ENCODE measurements at places on chromosomes 11 and 22.

GRCh38 chr11:86160541-86161149, 83.9 kb upstream of the EED start:
- DNase-seq, result no peak

DNA sequence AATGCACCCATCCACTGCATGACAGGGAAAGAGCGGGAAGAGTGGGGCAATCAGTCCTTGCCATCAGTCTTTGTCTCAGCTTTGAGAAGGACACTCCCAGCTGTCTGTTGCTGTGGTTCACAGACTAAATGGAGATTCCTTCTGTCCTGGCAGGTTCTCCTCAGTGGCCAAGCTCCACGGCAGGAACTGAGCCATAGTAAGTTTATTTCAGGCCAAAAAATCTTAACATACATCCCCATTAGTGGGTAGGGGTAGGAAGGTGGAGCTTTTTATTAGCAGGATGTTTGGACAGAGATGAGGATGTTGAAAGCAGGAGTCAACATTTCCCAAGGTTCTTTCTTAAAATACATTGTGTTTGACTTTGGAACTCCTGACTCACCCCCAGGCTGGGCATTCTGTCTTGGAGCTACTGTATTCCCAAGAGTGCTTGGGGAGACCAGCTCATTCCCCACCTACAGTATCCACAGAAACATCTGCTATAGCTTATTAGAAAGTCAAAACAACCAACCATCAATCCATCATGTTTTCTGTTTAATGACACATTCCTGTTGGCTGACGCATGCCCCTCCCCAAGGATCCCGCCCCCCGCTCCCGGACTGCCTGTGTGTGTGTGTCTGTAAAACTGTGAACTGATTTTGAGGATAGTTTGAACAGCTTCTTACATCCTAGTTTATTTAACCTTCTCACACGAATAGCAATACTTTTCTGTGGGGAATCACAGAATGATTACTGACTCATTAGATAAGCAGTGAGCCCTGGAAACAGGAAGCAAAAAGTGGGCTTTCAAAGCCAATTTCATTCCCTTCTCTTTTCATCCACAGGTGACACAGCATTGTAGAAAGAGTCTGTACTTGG, 109.5 kb downstream of the CCDC81 start:
- DNase-seq, result no peak

DNA sequence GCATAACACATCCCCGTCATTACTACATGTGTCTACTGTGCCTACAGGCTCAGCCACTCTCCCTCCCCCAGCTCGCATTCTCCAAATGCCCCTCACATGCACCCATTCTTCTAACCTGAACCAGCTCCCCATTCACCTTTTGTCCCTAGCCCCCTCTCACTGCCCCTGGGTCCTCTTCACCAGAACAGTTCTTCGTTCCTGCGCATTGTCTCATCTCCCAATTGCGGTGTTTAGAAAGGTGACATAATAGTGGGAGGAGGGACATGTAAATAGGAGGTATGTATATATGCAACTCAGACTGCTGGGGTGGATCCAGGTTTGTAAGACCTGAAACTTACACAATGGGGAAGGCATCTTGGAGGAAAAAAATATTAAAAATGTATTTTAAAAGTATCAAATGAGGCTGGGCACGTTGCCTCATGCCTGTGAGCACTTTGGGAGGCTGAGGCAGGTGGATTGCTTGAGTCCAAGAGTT, 4.7 kb upstream of the VSIG2 start:
- DNase-seq, result no peak

GRCh38 chr22:29313576-29314466, 1.7 kb downstream of the RASL10A start:
- no peak for DNase-seq

DNA sequence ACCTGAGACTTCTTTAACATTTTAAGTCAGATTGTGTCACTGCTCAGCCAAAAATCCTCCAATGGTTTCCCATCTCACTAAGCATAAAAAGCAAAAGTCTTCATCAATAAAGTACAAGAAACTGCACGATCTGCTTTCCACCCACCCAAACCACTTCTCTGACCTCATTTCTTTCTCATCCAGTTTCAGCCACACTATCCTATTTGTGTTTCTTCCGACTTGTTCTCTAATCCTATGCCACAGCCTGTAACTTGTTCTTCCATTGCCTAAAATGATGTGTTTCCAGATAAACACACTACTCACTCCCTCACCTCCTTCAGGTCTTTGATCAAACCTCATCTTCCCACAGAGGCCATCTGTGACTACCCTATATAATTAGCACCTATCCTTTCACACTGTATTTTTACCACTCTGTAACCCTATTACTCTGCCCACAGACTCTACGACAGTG, 28.4 kb downstream of the ARHGAP32 start:
- no peak for DNase-seq

GRCh38 chr11:27100534-27100933, 59.9 kb downstream of the BBOX1 start:
- no peak for DNase-seq

DNA sequence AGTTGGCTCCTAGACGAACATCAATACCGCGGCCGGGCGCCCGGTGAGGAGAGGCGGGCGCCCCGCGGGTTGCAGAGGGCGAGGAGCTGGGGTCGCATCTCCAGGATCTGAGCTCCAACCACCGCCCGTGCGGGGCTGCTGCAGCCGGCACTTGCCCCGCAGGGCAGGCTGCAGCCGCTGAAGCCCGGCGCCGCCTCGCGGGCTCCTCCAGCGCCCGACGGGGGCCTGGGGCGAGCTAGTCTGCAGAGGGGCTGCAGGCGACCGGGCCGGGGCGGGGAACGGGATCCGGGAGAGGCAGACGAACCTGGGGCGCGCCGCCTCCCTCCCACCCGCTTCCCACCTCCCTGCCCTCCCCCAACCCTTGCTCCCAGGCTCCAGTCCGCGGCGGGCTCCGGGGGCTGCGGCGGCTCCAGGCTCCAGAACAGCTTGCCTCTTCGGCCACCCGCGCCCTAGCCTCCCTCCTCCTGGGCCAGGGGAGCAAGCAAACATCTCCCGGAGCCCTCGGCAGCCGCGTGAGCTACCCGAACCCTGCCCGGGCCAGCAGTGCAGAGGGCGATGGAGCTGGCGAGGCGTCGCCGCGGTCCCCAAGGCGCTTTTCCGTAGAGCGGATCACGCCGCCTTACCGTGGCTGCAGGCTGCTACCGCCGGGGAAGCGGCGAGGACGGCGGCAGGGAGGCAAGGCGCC, 802 bp downstream of the TENM4 start:
- DNase-seq, result no peak

- no peak for DNase-seq
Observed at GRCh38 chr11:46967962-46968361, 31.4 kb downstream of the CSTPP1 start.

GRCh38 chr11:59981106-59981770, 17.4 kb downstream of the OOSP4A start:
- no peak for DNase-seq

- no peak for DNase-seq
Observed at GRCh38 chr11:1703146-1703545, 6.2 kb downstream of the KRTAP5-6 start.

DNA sequence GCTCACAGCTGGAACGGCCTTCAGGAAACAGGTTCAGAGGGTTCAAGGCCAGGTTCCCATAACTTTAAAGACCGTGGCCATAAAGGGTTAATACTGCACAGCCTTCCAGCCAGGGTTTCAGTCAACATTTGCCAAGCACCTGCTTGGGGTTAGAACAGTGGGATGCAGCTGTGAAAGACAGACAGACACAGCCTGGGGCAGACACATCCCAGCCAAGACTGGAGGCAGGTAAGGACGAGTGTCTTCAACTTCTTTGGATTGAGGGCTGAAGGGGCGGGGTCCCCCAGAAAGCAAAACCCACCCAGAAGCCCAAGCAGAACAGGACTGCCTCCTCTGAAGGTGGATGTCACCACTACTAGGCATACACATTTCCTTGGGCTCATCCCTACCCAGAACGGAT, 14.3 kb downstream of the ARFGAP2 start:
- no peak for DNase-seq

GRCh38 chr11:115428306-115428705, 75.9 kb downstream of the CADM1 start:
- DNase-seq, result no peak
